Activated T-helper 2 cell treated with anti-CD3 and anti-CD28 coated beads, Interferon-gamma antibody, Interleukin-2, Interleukin-4, amounts not matched to agents 10 μg/mL and 5 μg/mL and 100 μg/mL, durations not matched to agents 14 hours and 24 hours and 36 hours (primary cell): ENCODE measurements at places on chromosomes 12 and 14. TPM values are rescaled to one million over a fixed set of nuclear protein-coding genes. Genes with fewer than 3 reads are reported as not detected.
A peak's percentile ranks its signal among the peaks of the same experiment; 100 is the strongest.

The OR4M1 gene
- not detected in 2 replicates for total RNA-seq

DNA sequence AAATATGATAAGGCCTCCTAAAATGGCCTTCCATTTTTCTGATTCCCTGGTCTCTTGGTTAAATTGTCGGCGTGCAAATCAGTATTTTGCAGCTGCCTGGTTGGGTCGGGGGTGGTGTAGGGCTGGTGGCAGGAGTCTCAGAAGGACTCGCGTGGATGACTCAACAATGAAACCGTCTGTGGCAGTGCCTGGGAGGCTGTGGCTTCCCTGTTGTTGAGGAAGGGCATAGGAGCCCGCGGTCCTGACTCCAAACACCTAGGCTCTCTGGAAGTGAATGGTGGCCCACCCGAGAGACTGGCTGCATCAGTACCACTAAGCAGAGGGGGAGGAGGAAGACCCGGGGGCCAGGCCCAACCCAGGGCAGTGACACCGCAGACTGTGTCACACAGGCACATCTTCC lies 207.9 kb downstream of the TTC7B start:
- DNase-seq = no peak
- H3K36me3 ChIP-seq = no peaks in the 10 kb centered on the region
- H3K4me1 ChIP-seq = no peaks in the 10 kb centered on the region

DNA sequence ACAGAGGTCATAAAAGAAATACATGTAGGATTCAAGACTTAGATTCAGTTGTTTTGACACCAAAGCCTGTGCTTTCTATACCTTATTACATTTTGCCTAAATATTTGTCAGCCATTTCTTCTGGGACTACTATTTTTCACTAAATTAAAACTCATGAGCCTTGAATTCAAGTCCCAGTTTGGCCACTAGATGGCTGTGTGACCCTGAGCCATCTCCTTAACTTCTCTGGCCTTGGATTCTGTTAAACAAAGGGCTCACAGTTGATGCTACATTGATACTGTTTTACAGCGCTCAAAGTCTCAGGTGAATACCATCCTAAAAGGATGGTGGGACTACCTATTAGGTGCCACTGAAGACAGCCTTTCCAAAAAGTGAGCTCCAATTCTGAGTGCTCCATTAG lies 39.6 kb upstream of the CCDC198 start:
- no peak for DNase-seq
- H3K4me1 ChIP-seq = no peaks in the 10 kb centered on the region
- no peak overlapping the region for H3K4me3 ChIP-seq
- H3K36me3 ChIP-seq = no peaks in the 10 kb centered on the region
- no peak overlapping the region for H3K27ac ChIP-seq
- H3K27me3 ChIP-seq = no peaks in the 10 kb centered on the region

The BAZ1A gene
- total RNA-seq = 81.7 and 85.7 TPM in 2 replicates

DNA sequence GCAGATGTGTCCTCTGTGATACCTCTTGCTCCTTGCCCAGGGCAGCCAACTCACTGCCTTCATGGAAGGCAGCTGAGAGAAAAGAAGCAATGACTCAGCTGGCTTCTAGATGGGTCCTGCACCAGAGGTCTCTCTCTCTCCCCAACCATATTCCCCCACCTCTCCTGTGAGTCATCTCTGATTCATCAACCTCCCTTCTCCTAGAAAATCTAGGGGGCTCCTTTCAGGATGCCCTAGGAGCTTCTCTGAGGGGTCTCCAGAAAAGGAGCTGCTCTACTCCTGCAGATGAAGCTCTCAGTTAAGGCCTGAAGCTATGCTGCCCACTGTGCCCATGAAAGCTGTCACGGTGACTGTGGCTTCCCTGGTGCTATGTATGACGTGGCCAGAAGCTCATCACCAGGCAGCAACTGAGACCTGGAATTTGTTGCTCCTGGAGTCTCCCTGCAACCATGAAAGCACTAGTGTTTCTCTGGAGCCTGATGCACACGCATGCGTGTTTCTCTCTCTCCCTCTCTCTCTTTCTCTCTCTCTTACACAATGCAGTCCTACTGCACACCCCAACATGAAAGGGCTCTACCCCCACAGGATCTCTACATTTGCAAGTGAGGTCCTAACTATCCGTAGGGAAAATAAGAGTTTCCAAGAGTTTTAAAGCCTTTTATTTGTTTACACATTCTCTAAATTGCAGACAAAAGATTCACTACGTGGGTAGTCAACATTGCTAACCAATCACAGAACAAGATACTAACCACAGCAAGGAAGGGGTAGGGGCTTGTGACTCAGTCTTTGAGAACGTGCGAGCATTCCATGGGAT lies 285.3 kb downstream of the DPF3 start:
- H3K27ac ChIP-seq = no peak overlapping the region
- H3K4me1 ChIP-seq = no peaks in the 10 kb centered on the region
- H3K36me3 ChIP-seq = no peaks in the 10 kb centered on the region
- peaks cover 59% of the 10 kb centered on the region for H3K27me3 ChIP-seq
- DNase-seq = no peak

GRCh38 chr14:100118396-100119011 lies 40.9 kb downstream of the DEGS2 start:
- peaks cover 60% of the 10 kb centered on the region for H3K36me3 ChIP-seq
- no peak overlapping the region for H3K4me3 ChIP-seq
- H3K4me1 ChIP-seq = peaks cover 14% of the 10 kb centered on the region
- H3K27me3 ChIP-seq = no peaks in the 10 kb centered on the region

The AMDHD1 gene
- total RNA-seq = 0.30 and 0.97 TPM in 2 replicates

- H3K27me3 ChIP-seq = peaks cover 1% of the 10 kb centered on the region
- H3K36me3 ChIP-seq = no peaks in the 10 kb centered on the region
- H3K4me1 ChIP-seq = no peaks in the 10 kb centered on the region
- DNase-seq = no peak
These were observed 10.6 kb upstream of the ACOT1 start for GRCh38 chr14:73526036-73526984.

DNA sequence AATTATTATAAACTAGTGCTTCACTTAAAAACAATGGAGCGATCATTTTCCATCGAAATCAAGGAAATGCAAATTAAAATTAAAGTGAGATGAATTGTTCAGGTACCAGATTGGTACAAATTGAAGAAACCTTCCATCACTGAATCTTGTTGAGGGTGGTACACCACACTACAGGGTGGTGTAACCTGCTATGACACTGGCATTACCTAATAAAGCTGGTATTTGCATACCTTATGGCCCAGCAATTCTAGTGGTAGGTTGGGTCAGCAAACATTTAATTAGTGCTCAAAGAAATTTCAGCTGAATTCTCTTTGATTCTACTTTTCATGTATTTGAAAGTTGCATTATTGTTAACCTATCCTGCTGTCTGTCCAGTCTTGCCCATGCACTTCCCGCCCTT lies 9.2 kb downstream of the TIGAR start:
- peaks cover 20% of the 10 kb centered on the region for H3K36me3 ChIP-seq
- H3K4me3 ChIP-seq = no peak overlapping the region
- no peaks in the 10 kb centered on the region for H3K27me3 ChIP-seq
- H3K4me1 ChIP-seq = no peaks in the 10 kb centered on the region

The PLEKHD1 gene
- 0.09 TPM in 1 of 2 replicates, not detected in the other for total RNA-seq

GRCh38 chr14:94370524-94370910 lies 17.9 kb downstream of the SERPINA1 start:
- H3K4me1 ChIP-seq = no peaks in the 10 kb centered on the region
- H3K36me3 ChIP-seq = no peaks in the 10 kb centered on the region
- no peak for DNase-seq
- H3K4me3 ChIP-seq = no peak overlapping the region
- H3K27me3 ChIP-seq = no peaks in the 10 kb centered on the region
- H3K27ac ChIP-seq = no peak overlapping the region

GRCh38 chr12:114838480-114838879 lies 154.5 kb upstream of the TBX3 start:
- H3K4me3 ChIP-seq = no peak overlapping the region
- H3K27ac ChIP-seq = no peak overlapping the region
- H3K36me3 ChIP-seq = no peaks in the 10 kb centered on the region
- no peak for DNase-seq
- no peaks in the 10 kb centered on the region for H3K4me1 ChIP-seq

The CBLN3 gene
- 5.4 and 5.5 TPM in 2 replicates for total RNA-seq

DNA sequence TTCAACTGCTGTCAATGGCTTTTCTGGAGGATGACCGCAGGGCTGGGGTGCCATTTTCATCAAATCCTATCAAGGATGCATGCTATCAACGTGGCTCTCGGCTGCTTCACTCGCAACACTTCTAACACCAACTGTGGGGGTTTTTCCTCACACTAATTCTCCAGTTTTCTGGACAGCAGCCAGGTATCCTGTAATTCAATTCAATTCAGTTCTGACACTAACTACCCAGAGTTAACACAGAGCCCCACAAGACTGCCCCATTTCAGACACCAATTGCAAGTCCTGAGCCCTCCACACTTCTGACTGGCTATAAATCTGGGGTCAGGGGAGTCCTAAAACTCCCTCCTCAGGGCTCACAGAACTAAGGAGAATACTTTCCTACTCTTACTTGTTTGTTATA lies 55.3 kb upstream of the TMCC3 start:
- peaks cover 22% of the 10 kb centered on the region for H3K27me3 ChIP-seq
- no peak overlapping the region for H3K4me3 ChIP-seq
- no peak for DNase-seq
- peaks cover 2% of the 10 kb centered on the region for H3K4me1 ChIP-seq

The METTL17 gene
- total RNA-seq = 93.7 and 102 TPM in 2 replicates

DNA sequence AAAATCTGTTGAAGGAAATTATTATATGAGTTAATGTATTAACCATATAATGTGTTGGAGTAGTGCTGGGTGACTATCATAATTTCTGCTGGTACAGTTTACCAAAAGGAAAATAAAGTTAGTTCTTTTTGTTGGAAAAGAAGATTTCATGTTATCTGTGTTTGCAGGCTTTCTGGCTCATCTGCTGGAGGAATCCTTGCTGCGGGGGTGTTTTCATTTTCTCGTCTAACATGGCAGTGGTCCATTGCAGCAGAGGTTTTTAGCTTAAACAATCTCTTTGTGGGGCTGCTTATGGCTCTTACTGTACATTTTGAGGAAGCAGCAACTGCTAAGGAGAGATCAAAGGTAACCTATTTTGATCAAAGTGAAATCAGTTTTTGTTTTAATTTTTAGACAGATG lies 24.1 kb downstream of the TMEM260 start:
- DNase-seq = no peak
- peaks cover 7% of the 10 kb centered on the region for H3K4me1 ChIP-seq
- H3K4me3 ChIP-seq = no peak overlapping the region
- peaks cover 24% of the 10 kb centered on the region for H3K36me3 ChIP-seq
- H3K27ac ChIP-seq = no peak overlapping the region
- no peaks in the 10 kb centered on the region for H3K27me3 ChIP-seq

DNA sequence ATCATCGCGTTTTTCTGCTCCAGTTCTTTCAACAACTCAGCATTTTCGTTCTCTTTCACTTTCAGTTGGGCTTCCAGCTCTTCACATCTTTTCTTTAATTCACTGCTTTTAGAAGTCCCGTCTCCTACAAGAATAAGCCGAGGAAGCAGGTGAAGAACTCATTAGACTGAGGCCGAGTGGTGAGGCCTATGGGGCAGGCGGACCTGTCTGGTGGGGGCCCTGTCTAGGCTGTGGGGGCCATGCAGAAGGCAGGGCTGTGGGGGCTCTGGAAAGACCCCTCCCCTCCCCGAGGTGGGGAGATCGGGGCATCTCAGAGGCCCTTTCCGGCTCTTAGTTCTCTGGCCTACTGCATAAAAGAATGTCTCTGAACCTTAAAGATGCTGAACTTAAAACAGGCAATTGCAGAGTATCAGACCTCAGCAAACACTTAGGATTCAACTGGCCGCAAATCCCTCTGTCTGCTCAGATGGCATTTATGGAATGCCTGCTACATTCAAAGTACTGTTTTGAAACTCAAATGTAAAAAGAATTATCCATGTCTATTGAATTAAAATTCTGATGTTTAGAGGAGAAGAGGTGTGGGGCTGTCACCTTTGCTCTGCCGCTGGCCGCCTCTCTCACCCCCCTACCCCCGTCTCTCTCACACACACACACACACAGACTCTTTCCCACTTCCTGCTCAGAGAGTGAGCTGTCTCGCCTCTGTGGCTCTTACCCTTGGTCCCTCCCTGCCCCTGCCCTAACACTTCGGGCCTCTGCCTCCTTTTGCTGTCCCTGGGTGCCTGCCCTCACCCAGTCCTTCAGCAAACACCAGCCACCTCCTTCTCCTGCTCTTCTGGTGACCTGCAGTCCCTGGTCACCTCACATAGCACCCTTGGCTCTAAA lies 34.7 kb downstream of the CCDC92 start:
- peaks cover 26% of the 10 kb centered on the region for H3K36me3 ChIP-seq
- peaks cover 26% of the 10 kb centered on the region for H3K4me1 ChIP-seq
- H3K27ac ChIP-seq = peak overlapping the region; percentile 81

DNA sequence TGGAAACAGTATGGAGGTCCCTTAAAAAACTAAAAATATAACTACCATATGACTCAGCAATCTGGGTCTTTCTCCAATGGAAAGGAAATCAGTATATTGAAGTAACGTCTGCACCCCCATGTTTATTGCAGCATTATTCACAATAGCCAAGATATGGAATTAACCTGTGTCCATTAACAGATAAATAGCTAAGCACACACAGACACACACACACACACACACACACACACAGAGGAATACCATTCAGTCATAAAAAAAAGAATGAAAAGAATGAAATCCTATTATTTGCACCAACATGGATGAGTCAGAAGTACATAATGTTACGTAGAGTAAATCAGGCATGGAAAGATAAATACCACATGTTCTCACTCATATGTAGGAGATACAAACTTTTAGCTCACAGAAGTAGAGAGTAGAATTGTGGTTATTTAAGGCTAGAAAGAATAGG lies 4.7 kb downstream of the KLRK1 start:
- no peaks in the 10 kb centered on the region for H3K36me3 ChIP-seq
- H3K4me3 ChIP-seq = no peak overlapping the region
- peaks cover 7% of the 10 kb centered on the region for H3K4me1 ChIP-seq
- peaks cover 41% of the 10 kb centered on the region for H3K27me3 ChIP-seq
- H3K27ac ChIP-seq = no peak overlapping the region
- DNase-seq = no peak

DNA sequence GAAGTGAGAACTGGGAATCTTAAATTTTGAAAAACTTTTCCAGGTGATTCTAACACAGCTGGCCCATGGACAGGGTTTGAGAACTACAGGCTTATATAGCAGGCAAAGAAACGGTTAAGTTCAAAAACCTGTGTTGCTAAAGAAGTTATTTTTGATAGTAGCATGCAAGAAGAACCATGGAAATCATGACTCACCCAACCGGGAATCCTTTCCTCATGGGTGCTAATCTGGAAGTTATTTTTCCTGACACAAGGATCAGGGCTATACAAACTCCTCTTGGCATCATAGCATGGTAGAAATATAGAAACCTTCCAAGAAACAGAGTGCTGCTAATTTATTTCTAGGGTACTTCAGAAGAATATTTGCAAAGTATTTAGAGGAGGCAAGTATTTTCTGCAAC lies 588.7 kb downstream of the CCER1 start:
- no peaks in the 10 kb centered on the region for H3K4me1 ChIP-seq
- DNase-seq = no peak
- no peak overlapping the region for H3K27ac ChIP-seq
